ENCODE measurements at places on chromosomes 13 and 19. TPM values are rescaled to one million over a fixed set of nuclear protein-coding genes. Genes with fewer than 3 reads are reported as not detected.
A peak's percentile ranks its signal among the peaks of the same experiment; 100 is the strongest.

DNA sequence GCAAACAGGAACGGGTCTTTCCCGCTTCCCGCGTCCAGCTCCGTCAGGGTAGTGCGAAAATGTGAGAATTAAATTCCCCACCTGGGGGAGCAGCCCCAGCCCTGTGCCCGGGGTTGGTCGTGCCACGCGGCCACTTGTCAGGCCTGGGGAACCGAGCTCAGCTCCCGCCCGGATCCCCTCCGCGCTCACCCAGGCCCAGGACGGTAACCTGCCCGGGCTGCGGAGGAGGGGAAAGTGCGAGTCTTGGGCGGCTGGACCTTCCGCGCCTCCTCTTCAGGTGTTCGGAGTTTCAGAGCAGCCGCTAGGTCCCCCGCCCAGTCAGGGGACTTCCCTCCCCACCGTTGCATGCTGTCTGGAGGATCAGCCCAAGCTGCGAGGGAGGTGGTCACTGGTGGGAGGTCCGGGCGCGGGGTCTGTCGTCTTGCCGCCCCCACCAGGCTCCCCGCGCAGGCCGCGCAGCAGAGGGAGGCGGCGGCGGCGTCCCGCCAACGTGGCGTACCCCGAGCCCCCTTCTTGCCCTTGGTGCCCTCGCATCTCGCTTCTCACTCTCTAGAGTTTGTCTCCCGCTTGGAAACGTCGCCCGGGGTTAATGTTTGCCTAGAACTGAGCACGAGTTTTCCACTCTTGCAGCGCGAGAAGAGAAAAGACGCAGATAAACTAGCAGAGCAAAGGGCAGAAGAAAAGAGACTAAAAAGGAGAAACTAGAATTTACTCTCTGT lies 8.1 kb downstream of the URAD start:
- H3K27ac ChIP-seq = no peak overlapping the region
- H3K36me3 ChIP-seq = no peaks in the 10 kb centered on the region
- peaks cover 66% of the 10 kb centered on the region for H3K27me3 ChIP-seq
- H3K4me3 ChIP-seq = no peak overlapping the region

DNA sequence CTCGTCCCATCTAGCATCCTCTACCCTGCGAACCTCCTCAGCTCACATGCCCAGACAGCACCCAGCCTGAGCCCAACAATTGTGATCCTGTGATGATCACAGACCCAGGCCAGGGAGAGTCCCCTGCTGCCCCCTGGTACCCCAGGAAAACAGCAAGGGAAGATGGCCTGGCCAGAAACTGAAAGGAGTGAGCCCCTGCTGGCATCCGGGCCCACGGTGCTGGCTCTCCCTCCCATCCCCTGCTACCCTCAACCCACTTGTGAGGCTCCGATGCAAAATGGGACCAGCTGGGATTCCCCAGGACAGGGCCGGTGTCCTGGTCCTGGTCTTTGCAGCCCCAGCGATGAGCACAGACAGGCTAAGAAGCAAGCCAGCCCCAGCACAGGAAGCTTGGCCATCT lies 14.1 kb downstream of the RANBP3 start:
- H3K27me3 ChIP-seq = no peaks in the 10 kb centered on the region
- no peak overlapping the region for H3K4me3 ChIP-seq
- peaks cover 23% of the 10 kb centered on the region for H3K36me3 ChIP-seq
- peak overlapping the region; percentile 83 for H3K27ac ChIP-seq

DNA sequence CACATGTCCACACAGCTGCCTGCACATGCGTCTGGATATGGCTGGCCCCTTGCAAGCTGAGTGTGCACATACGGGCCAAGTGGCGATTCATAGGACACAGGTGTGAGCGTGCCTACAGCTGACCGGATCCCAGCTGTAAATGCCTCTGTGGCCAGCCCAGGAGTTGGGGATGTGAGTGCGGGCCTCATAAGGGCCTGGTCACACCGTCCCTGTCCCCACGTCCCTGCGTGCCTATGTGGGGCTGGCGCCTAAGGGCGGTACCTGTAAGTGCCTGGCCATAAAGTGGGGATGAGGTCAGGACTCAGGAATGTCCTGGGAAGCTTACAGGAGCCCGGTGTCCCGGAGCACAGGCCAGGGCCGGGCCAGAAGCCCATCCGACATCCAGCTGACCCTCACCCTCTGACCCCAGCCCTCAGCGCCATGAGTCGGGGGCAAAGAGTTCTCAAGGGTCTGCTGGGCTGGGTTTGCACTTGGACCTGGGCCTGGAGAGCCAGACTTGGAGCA lies 1.3 kb upstream of the ARHGAP45 start:
- H3K36me3 ChIP-seq = peaks cover 16% of the 10 kb centered on the region
- no peak for DNase-seq
- peak overlapping the region; percentile 53 for H3K4me3 ChIP-seq
- peaks cover 20% of the 10 kb centered on the region for H3K4me1 ChIP-seq
- no peaks in the 10 kb centered on the region for H3K27me3 ChIP-seq
- H3K27ac ChIP-seq = no peak overlapping the region

- no peak overlapping the region for H3K27ac ChIP-seq
- no peaks in the 10 kb centered on the region for H3K36me3 ChIP-seq
- no peaks in the 10 kb centered on the region for H3K27me3 ChIP-seq
- peaks cover 25% of the 10 kb centered on the region for H3K4me1 ChIP-seq
- no peak overlapping the region for H3K4me3 ChIP-seq
These were observed 30.0 kb downstream of the CEACAM1 start for GRCh38 chr19:42498169-42498757.

DNA sequence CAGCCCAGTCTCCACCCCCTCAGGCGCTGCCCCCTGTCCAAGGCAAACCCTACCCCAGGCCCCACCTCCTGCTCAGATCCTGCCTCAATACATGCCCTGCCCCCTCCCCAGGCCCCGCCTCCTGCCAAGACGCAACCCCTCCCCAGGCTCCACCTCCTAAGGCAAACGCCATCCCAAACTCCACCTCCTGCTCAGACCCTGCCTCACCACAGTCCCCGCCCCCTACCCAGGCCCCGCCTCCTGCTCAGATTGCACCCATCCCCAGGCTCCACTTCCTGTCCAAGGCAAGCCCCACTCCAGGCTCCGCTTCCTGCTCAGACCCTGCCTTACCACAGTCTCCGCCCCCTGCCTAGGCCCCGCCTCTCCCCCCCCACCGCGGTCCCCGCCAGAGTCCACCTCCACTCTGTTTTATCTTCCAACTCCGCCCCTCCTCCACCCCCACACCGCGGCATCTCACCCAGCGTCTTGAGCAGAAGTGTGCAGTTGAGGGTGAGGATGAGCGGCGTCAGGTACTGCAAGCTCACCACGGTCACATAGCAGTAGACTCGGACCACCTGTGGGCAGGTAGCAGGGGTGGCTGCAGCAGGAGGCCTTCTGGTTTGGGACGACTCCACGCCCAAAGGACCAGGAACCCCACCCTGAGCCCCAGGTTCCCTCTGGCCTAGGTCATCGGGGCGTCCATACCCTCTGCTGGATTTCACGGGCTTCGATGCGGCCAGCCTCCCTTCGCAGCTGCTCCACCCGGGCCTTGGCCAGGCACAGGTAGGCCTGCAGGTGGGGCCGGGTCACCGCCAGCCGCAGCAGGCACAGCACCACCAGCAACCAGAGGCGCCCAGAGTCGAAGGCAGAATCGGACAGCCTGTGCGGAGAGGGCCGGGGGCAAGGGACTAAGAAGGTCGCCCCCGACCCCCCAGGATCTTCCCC lies 17.7 kb downstream of the TMEM161A start:
- no peaks in the 10 kb centered on the region for H3K27me3 ChIP-seq
- H3K36me3 ChIP-seq = peaks cover 39% of the 10 kb centered on the region
- H3K27ac ChIP-seq = no peak overlapping the region
- no peaks in the 10 kb centered on the region for H3K4me1 ChIP-seq
- peak; percentile 18 for DNase-seq

GRCh38 chr13:92136449-92137155 lies 738.2 kb downstream of the GPC5 start:
- no peak overlapping the region for H3K4me3 ChIP-seq
- no peaks in the 10 kb centered on the region for H3K27me3 ChIP-seq
- H3K36me3 ChIP-seq = no peaks in the 10 kb centered on the region

DNA sequence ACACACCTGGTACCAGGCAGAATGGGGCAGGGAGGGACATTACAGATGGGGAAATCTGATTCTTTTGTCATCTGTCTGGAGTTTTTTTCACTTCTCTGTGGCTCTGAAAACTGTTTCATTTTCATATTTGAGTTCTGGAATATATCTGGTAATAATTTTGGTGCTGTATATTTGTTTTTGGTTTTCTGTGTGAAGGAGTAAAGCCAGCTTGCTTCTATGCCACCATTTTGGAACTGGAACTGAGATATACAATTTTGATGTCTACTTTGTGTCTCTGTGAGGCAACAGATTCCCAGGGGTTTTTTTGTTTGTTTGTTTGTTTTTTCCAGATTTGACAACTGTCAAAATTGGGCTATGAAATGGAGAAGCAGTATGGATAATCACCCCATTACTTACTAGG lies 16.1 kb downstream of the CEACAM4 start:
- no peaks in the 10 kb centered on the region for H3K36me3 ChIP-seq
- no peak for DNase-seq
- H3K4me1 ChIP-seq = no peaks in the 10 kb centered on the region
- no peak overlapping the region for H3K4me3 ChIP-seq
- H3K27ac ChIP-seq = no peak overlapping the region

KLF2 gene
- 2.7 TPM for total RNA-seq

ZMYM5 gene
- total RNA-seq = 13.7 TPM

ZNF681 gene
- total RNA-seq = 3.5 TPM

DNA sequence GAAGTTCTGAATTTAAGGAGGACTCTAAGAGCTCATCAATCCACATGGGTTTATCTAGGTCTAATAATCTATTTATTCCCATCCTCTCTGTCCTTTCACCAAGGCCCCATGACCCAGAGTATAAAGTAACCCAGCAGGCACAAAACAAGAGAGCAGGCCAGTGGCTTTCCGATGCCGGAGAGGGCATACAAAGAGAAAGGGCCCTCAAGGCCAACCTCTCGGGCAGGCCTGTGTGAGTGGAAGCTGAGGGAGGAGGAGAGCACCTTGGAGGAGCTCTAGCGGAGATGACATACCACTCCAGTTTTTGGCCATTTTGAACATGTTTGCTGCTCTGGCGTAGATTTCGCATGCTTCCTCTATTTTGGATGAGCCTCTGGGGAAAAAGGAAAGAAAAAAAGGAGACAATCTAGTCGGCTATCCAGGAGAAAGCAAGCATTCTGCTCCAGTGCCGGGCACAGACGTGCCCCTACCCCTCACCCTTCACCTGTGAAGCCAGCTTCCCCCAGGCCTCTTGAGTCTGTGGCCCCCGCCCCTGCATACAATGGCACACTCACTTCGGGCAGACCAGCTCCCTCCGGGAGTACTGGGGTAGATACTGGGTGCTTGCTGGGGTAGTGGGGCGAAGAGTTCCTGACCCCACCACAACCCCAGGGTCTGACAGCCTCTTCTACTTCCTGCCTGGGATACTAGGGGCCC lies 11.6 kb downstream of the NAPA start:
- no peak overlapping the region for H3K4me3 ChIP-seq
- no peaks in the 10 kb centered on the region for H3K27me3 ChIP-seq
- H3K36me3 ChIP-seq = peaks cover 12% of the 10 kb centered on the region
- no peak overlapping the region for H3K27ac ChIP-seq
- no peak for DNase-seq

DNA sequence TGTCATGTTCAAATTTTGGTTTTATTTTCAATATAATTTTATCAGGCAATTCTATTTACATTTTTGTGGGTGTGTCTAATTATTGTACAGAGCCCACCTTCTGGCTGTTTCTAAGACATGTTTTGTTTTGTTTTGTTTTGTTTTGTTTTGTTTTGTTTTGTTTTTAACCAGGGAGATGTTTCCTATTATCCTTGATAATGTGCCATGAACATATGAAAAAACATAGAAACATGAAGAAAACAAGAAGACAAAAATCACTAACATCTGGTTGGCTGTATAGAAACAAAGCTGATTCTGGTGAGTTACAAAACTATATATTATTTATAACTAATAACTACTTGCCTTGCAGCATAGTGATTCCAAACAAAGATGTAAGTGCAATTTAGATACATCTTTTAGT lies 128.1 kb upstream of the TRPC4 start:
- H3K27ac ChIP-seq = no peak overlapping the region
- no peaks in the 10 kb centered on the region for H3K27me3 ChIP-seq
- no peaks in the 10 kb centered on the region for H3K4me1 ChIP-seq
- H3K4me3 ChIP-seq = no peak overlapping the region
- H3K36me3 ChIP-seq = no peaks in the 10 kb centered on the region

SLAIN1 gene
- 35.9 TPM for total RNA-seq

PRSS57 gene
- not detected for total RNA-seq

GRK1 gene
- 0.11 TPM for total RNA-seq

GRCh38 chr13:112961457-112962369 lies 7.3 kb upstream of the MCF2L start:
- H3K27me3 ChIP-seq = peaks cover 4% of the 10 kb centered on the region
- H3K4me1 ChIP-seq = no peaks in the 10 kb centered on the region
- no peaks in the 10 kb centered on the region for H3K36me3 ChIP-seq
- H3K4me3 ChIP-seq = no peak overlapping the region

PAK4 gene
- 19.4 TPM for total RNA-seq

CYP2A6 gene
- total RNA-seq = not detected

GRCh38 chr19:46670813-46671212 lies 9.8 kb upstream of the DACT3 start:
- H3K36me3 ChIP-seq = peaks cover 42% of the 10 kb centered on the region
- no peak overlapping the region for H3K27ac ChIP-seq
- no peaks in the 10 kb centered on the region for H3K27me3 ChIP-seq
- no peak for DNase-seq
- H3K4me1 ChIP-seq = no peaks in the 10 kb centered on the region
- no peak overlapping the region for H3K4me3 ChIP-seq

DNA sequence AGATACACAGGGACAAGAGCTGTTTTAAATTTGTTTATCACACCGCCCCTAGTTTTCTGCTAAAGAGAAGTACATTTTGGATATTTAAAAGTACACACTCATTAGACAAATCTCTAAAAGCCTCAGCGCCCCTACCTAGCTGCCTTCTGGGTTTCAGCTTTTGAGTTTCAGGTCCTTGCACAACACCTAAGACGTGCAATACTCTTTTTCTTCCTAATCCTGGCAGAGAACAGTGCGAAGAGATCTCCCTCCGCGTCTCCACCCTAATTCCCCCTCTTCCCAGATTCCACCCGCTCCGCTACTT lies 421 bp upstream of the KLF5 start:
- H3K4me1 ChIP-seq = peaks cover 12% of the 10 kb centered on the region
- peaks cover 63% of the 10 kb centered on the region for H3K27me3 ChIP-seq
- peaks cover 6% of the 10 kb centered on the region for H3K36me3 ChIP-seq

KLHL1 gene
- total RNA-seq = not detected

PSG3 gene
- not detected for total RNA-seq

- H3K27ac ChIP-seq = no peak overlapping the region
- H3K36me3 ChIP-seq = no peaks in the 10 kb centered on the region
- no peak for DNase-seq
- H3K27me3 ChIP-seq = peaks cover 71% of the 10 kb centered on the region
These were observed 6.4 kb downstream of the CCDC8 start for GRCh38 chr19:46406976-46407375.

CGB5 gene
- not detected for total RNA-seq

- H3K27ac ChIP-seq = no peak overlapping the region
- H3K4me1 ChIP-seq = no peaks in the 10 kb centered on the region
- no peaks in the 10 kb centered on the region for H3K36me3 ChIP-seq
- DNase-seq = no peak
These were observed 54.7 kb upstream of the F7 start for GRCh38 chr13:113050734-113051431.

CPB2 gene
- total RNA-seq = not detected

ZNF541 gene
- total RNA-seq = 0.09 TPM

Data from activated T-helper 2 cell treated with anti-CD3 and anti-CD28 coated beads, Interferon-gamma antibody, Interleukin-2, Interleukin-4, amounts not matched to agents 10 μg/mL and 5 μg/mL and 100 μg/mL, durations not matched to agents 14 hours and 24 hours and 36 hours (primary cell).